Stimulated activated naive B cell treated with anti-CD40 and anti-IgM and Interleukin-4, amounts not matched to agents 10 μg/mL and 1 μg/mL and 100 μg/mL, for 72 hours (primary cell): ENCODE measurements at places on chromosomes 2 and 18.

GRCh38 chr2:147782141-147782930, 62.5 kb upstream of the ACVR2A start:
- H3K27ac ChIP-seq = no peak overlapping the region
- H3K4me3 ChIP-seq = no peak overlapping the region
- no peaks in the 10 kb centered on the region for H3K4me1 ChIP-seq
- H3K27me3 ChIP-seq = peaks cover 3% of the 10 kb centered on the region

GRCh38 chr18:51953521-51953920, 386.5 kb upstream of the DCC start:
- no peaks in the 10 kb centered on the region for H3K27me3 ChIP-seq
- H3K27ac ChIP-seq = no peak overlapping the region
- H3K4me3 ChIP-seq = no peak overlapping the region
- peak; percentile 34 for DNase-seq

DNA sequence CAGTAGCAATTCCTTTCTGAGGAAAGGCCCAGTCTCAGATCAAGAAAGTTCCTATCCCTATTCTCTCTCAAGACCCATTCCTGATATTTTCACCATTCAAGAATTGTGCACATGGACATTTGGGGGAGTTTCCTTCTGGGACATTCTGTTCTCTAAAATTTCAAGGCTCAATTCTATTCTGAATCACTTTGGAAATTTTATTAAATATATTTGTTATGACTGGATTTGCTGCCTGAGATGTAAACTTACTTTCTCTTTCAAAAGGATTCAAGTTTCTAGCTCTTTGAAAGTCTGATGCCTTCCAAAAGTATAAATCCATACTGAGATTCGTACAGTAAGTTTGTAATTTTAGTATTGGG, 55.3 kb upstream of the STK17B start:
- H3K4me3 ChIP-seq = no peak overlapping the region
- peak overlapping the region; percentile 73 for H3K27ac ChIP-seq
- peaks cover 65% of the 10 kb centered on the region for H3K4me1 ChIP-seq
- H3K36me3 ChIP-seq = no peaks in the 10 kb centered on the region
- DNase-seq = no peak

DNA sequence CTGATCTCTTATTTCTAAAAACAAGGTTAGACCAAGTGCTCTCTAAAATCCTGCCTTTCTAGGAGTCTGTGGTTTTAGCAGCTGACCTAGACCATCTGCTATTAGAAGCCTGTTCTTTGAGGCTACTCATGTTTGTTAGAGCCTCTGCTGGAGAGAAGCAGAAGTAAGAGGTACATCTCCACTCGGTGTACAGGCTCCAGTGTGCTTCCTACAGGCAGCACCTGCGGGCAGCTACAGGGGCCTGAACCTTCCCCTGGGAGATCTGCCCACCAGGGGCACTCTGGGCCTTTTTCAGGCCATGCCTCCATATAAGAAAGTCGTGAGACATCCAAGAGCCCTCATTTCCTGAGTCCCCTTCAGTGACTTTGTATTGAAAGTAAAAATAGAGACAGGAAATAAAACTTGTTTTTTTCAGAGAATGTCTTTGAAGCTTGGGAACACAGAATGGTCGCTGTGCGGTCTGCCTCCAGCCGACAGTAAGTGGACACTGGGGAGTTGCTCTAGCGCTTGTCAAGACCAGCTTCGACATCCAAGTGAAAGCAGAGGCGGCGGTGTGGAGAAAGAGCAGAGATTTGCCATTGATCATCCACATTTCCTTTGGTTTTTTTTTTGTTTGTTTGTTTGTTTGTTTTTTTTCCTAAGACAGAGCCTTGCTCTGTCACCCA, 31.7 kb downstream of the ONECUT2 start:
- H3K36me3 ChIP-seq = no peaks in the 10 kb centered on the region
- peaks cover 51% of the 10 kb centered on the region for H3K27me3 ChIP-seq
- DNase-seq = no peak
- no peak overlapping the region for H3K4me3 ChIP-seq
- H3K4me1 ChIP-seq = no peaks in the 10 kb centered on the region

DNA sequence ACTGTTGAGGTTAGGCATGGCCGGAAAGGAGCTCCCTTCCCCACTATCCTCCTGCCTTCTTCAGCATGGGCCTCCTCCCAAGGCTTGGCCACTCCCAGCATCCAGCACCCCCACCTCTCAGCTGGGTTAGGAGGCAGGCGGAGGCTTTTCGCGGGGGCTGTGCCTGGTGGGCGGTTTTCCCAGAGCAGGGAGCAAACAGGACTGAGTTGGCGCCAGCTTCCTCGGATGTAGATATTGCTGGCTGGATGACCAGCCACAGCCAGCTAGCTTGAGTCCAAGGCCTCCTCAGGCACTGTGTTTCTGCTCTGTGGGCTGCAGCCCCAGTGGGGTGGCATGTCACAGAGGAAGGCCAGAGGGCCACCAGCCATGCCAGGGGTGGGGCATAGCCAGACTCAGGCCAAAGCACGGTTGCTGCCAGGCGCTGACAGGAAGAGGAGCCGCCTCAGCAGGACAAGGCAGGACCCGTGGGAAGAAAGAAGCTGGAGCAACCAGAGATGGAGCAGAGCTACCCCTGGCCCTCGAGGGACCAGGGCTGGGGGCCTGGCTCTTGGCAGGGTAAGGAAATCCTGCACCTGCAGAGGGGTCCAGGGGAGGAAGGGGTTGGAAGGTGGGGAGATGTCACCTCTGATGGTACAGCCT, at the start of gene TCF23:
Gene TCF23, plus strand, starts transcription at position 204 of the 639 bp plus-strand sequence. Its CDS starts 130 bp downstream, at position 334.
- H3K36me3 ChIP-seq = no peaks in the 10 kb centered on the region
- H3K4me3 ChIP-seq = no peak within 1 kb of the TSS
- peaks cover 9% of the 10 kb centered on the region for H3K4me1 ChIP-seq
- no peak for DNase-seq
- H3K27me3 ChIP-seq = peaks cover 24% of the 10 kb centered on the region

DNA sequence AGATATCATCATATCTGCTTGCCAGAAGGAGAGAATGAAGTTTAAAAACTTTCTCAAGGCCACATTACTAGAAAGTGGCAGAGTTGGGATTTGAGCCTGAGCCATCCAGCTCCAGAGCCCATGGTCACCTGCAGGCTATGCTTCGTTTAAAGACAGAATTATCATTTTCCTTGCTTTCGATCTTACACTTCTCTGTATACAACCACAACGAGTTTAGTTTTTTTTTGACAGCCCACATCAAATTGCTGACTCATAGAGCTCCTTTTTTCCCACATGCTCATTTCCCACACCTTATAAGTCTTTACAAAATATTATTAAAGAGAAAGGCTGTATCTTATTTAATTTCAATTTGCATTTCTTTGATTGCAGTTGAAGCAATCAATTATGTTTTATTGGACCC, 6.5 kb downstream of the PLEK start:
- no peak overlapping the region for H3K4me3 ChIP-seq
- peaks cover 15% of the 10 kb centered on the region for H3K36me3 ChIP-seq
- H3K4me1 ChIP-seq = peaks cover 51% of the 10 kb centered on the region

GRCh38 chr2:40004336-40004735, 225.3 kb upstream of the THUMPD2 start:
- H3K27me3 ChIP-seq = no peaks in the 10 kb centered on the region
- H3K27ac ChIP-seq = no peak overlapping the region
- no peaks in the 10 kb centered on the region for H3K36me3 ChIP-seq
- DNase-seq = no peak

GRCh38 chr2:119488245-119489214, 35.8 kb downstream of the SCTR start:
- H3K27ac ChIP-seq = no peak overlapping the region
- peaks cover 8% of the 10 kb centered on the region for H3K4me1 ChIP-seq
- no peaks in the 10 kb centered on the region for H3K36me3 ChIP-seq
- peaks cover 6% of the 10 kb centered on the region for H3K27me3 ChIP-seq

DNA sequence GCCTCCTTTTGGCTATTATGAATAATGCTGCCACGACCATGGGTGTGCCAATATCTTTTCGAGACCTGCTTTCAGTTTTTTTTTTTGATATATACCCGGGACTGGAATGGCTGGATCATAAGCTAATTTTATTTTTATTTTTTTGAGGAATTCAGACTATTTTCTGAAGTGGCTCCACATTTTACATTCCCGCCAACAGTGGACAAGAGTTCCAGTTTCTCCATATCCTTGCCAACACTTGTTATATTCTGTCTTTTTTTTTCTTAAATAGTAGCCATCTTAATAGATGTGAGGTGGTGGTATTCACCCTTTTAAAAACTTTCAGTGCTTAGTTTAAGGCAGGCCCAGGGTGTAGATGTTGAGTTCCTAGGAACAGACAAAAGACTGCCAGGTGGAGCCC, 11.8 kb downstream of the LPIN1 start:
- peaks cover 42% of the 10 kb centered on the region for H3K4me1 ChIP-seq
- no peaks in the 10 kb centered on the region for H3K27me3 ChIP-seq
- H3K27ac ChIP-seq = no peak overlapping the region
- DNase-seq = no peak

GRCh38 chr2:189163889-189164288, 15.7 kb downstream of the COL5A2 start:
- no peak for DNase-seq
- no peak overlapping the region for H3K4me3 ChIP-seq
- no peaks in the 10 kb centered on the region for H3K4me1 ChIP-seq
- H3K27ac ChIP-seq = no peak overlapping the region
- H3K27me3 ChIP-seq = no peaks in the 10 kb centered on the region
- H3K36me3 ChIP-seq = no peaks in the 10 kb centered on the region

DNA sequence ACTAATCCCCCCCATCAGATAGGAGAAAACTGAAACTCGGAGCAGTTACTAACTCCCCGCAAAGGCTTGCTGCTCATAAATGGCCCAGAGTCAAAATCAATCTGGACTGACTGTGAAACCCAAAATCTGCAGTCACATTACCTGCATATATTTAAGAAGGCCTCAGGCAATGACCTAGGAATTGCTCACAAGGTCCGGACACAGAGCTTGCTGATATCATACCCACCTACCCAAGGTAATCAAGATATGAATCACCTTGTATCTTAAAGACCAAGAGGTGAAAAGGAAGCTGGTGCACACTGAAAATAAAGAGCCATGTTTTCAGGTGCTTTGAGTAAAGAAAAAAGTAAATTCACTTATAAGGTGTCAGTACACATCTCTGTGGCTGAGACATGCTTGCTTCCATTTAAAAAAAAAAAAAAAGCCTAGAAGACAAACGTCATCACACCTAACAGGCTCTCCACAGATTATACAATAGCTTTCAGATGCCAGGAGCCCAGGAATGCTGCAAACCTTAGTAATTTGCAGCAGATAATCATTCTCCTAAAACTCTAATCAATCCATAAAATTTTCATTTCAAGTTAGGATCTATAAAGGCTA, 195.4 kb downstream of the ZEB2 start:
- peaks cover 6% of the 10 kb centered on the region for H3K36me3 ChIP-seq
- DNase-seq = no peak
- peak overlapping the region; percentile 28 for H3K4me3 ChIP-seq
- no peaks in the 10 kb centered on the region for H3K27me3 ChIP-seq
- peak overlapping the region; percentile 84 for H3K27ac ChIP-seq

GRCh38 chr2:164706522-164706921, 85.2 kb upstream of the GRB14 start:
- no peak for DNase-seq
- H3K36me3 ChIP-seq = peaks cover 37% of the 10 kb centered on the region
- H3K27me3 ChIP-seq = no peaks in the 10 kb centered on the region
- no peak overlapping the region for H3K27ac ChIP-seq
- no peaks in the 10 kb centered on the region for H3K4me1 ChIP-seq

DNA sequence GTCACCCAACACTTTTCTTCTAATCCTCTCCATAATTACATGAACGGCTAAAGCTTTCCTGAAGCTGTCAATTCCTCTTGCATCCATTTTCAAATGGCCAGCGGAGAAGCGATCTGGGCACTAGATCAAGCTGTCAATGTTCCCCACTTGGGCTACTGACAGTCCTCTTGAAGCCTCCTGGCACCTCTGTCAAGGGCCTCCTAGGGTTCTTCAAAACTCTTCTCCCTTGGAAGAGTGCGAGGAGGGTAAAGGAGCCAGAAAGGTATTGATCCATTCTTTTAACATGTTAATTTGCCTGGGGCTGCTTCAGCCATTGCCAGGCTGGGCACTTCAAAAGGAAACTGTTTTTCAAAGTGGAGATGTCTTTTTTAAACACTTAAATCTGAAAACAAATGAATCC, 19.8 kb downstream of the EPHA4 start:
- H3K36me3 ChIP-seq = no peaks in the 10 kb centered on the region
- no peak overlapping the region for H3K4me3 ChIP-seq
- no peak overlapping the region for H3K27ac ChIP-seq
- no peak for DNase-seq
- peaks cover 25% of the 10 kb centered on the region for H3K4me1 ChIP-seq

- H3K4me3 ChIP-seq = no peak overlapping the region
- H3K36me3 ChIP-seq = no peaks in the 10 kb centered on the region
- DNase-seq = no peak
- no peaks in the 10 kb centered on the region for H3K27me3 ChIP-seq
- peaks cover 5% of the 10 kb centered on the region for H3K4me1 ChIP-seq
These were observed 50.3 kb downstream of the SH2D6 start for GRCh38 chr2:85468704-85469349.

DNA sequence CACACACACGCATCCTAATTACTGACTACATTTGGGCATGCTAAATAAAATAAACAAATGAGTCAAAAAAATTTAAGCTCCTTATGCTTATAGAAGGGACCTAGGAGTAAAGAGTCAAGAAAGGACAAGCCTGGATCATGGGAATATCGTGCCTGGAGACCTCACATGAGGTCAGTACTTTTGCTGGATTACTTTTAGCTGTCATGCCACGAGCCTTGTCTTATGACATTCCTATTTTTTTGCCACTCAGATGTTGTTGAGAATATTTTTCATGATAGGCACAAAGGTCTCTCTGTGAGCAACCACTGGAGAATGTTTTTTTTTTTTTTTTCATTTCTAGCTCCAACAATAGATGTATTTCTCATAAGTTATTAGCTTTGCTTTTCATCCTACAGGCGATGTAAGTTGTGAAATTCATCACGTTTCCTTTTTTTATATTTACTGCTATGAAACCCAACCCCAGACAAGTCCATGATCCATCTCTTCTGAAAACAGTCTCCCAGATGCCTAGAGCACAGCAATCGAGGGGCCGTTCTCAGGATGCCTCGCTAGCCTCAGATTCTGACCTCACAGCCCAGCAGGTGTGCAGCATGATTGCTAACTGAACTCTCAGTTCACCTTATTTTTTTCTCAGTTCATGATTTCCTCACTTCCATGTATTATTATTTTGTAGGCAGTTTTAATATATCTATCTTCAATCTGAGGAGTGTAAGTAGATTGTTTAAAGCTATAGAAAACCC, 464.5 kb downstream of the IRS1 start:
- DNase-seq = no peak
- H3K27ac ChIP-seq = no peak overlapping the region
- H3K4me1 ChIP-seq = no peaks in the 10 kb centered on the region
- no peaks in the 10 kb centered on the region for H3K36me3 ChIP-seq
- H3K27me3 ChIP-seq = no peaks in the 10 kb centered on the region

- no peak for DNase-seq
- peaks cover 9% of the 10 kb centered on the region for H3K4me1 ChIP-seq
- H3K4me3 ChIP-seq = no peak overlapping the region
- H3K27ac ChIP-seq = no peak overlapping the region
- no peaks in the 10 kb centered on the region for H3K27me3 ChIP-seq
- H3K36me3 ChIP-seq = peaks cover 50% of the 10 kb centered on the region
These were observed 172.0 kb downstream of the SRBD1 start for GRCh38 chr2:45438872-45439665.

GRCh38 chr2:68238955-68239822, 13.1 kb downstream of the PPP3R1 start:
- no peaks in the 10 kb centered on the region for H3K27me3 ChIP-seq
- DNase-seq = no peak
- peaks cover 21% of the 10 kb centered on the region for H3K36me3 ChIP-seq

- peaks cover 18% of the 10 kb centered on the region for H3K36me3 ChIP-seq
- no peak overlapping the region for H3K27ac ChIP-seq
- H3K4me1 ChIP-seq = no peaks in the 10 kb centered on the region
- no peaks in the 10 kb centered on the region for H3K27me3 ChIP-seq
- no peak for DNase-seq
- no peak overlapping the region for H3K4me3 ChIP-seq
These were observed 54.5 kb downstream of the RBBP8 start for GRCh38 chr18:22987547-22988189.

- no peak overlapping the region for H3K27ac ChIP-seq
- DNase-seq = no peak
- no peaks in the 10 kb centered on the region for H3K27me3 ChIP-seq
- no peaks in the 10 kb centered on the region for H3K4me1 ChIP-seq
These were observed 630.7 kb downstream of the DCC start for GRCh38 chr18:52970686-52971085.
